ENCODE measurements at places on chromosomes 4 and X. TPM values are rescaled to one million over a fixed set of nuclear protein-coding genes. Genes with fewer than 3 reads are reported as not detected.
A peak's percentile ranks its signal among the peaks of the same experiment; 100 is the strongest.

The IL2RG gene
- 0.24 TPM for polyA plus RNA-seq

DNA sequence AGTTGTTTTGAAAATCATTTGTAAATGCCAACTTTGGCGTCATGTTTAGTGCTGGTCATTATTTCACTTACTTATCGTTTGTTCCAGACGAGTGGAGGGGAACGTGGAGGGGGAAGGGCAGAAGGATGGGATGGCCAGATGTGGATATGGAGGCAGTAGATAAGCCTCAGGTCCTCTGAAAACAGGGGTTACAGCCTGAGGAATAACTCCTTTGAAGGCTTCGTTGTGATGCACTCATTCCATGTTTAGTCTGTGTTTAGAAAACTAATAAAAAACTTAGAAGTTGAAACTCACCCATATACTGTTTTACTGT is 1.1 kb downstream of the MOB1B start:
- peak; percentile 59 for DNase-seq

The ENPP6 gene
- not detected for polyA plus RNA-seq

The ZMAT1 gene
- 3.8 TPM for polyA plus RNA-seq

The C4orf50 gene
- under 0.01 TPM for polyA plus RNA-seq

- no peak for DNase-seq
Observed at GRCh38 chr4:110799211-110799610, 176.3 kb upstream of the PITX2 start.

- no peak for DNase-seq
Observed at GRCh38 chr4:159250751-159251325, 148.0 kb downstream of the RAPGEF2 start.

- DNase-seq, result no peak
Observed at GRCh38 chr4:148514041-148514440, 71.8 kb upstream of the NR3C2 start.

The QRFPR gene
- polyA plus RNA-seq, result not detected

The GPRASP2 gene
- 12.3 TPM for polyA plus RNA-seq

The PLAC1 gene
- polyA plus RNA-seq, result 72.3 TPM

The RAB41 gene
- polyA plus RNA-seq, result not detected

The GPR34 gene
- not detected for polyA plus RNA-seq

DNA sequence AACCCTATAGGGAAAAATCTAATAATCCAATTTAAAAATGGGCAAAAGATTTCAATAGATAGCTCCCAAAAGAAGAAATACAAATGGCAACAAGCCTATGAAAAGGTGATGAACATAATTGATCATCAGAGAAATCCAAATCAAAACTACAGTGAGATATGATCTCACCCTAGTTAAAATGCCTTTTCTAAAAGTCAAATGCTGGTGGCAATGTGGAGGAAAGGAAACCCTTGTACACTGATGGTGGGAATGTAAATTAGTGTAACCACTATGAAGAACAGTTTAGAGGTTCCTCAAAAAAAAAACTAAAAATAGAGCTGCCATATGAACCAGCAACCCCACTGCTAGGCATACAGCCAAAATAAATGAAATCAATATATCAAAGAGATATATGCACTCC is 44.5 kb downstream of the STPG2 start:
- DNase-seq, result no peak

The SMARCA1 gene
- polyA plus RNA-seq, result 17.1 TPM

The TGIF2LX gene
- polyA plus RNA-seq, result 7.4 TPM

The CHST7 gene
- 6.2 TPM for polyA plus RNA-seq

GRCh38 chr4:140047017-140047640 is 106.9 kb downstream of the MAML3 start:
- DNase-seq, result no peak

- DNase-seq, result no peak
Observed at GRCh38 chrX:78754917-78755316, 7.4 kb downstream of the LPAR4 start.

The HGFAC gene
- polyA plus RNA-seq, result 0.37 TPM

The FAM133A gene
- 0.05 TPM for polyA plus RNA-seq

GRCh38 chrX:63869506-63869905 is 84.5 kb upstream of the ARHGEF9 start:
- no peak for DNase-seq

The ADGRL3 gene
- polyA plus RNA-seq, result 0.02 TPM

The CLTRN gene
- 0.16 TPM for polyA plus RNA-seq

- DNase-seq, result no peak
Observed at GRCh38 chr4:6983544-6984142, 59.5 kb upstream of the TADA2B start.

The UCHL1 gene
- 1,518 TPM for polyA plus RNA-seq

The DDIT4L gene
- polyA plus RNA-seq, result 2.1 TPM

Measured in SK-N-SH (cell line).